Suppressor macrophage treated with lipopolysaccharide for 1 hour (primary cell): ENCODE measurements at places on chromosomes 6 and 20.

DNA sequence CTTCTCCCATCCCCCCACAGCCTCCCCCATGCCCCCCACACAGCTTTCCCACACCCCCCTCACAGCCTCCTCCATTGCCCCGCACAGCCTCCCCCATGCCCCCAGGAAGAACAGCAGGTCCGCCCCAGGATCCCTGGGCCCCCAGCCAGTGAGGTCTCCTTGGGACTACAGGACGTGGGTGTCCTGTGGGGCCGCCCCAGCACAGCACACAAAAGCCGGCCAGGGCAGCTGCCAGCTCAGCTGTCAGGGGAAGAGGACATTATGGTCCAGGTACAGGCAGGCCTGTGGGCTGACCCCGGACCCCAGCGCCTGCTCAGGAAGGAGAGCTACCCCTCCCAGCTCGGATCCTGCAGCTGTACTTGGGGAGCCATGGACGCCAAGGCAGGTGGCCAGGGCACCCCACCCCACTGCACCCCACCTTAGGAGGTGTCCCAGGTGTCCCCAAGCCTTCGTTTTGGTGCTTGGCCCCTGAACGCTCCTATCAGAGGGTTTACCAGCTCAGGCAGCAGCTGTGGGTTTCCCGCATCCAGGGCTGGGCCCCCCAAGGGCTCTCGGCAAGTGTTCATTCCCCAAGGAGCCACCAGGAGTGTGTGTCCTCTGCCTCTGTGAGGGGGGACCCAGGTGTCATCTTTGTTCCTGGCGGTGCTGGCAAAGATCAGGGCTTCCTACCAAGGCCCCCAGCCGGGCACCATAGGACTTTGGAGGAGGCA lies 42.3 kb upstream of the GATA5 start:
- no peak for DNase-seq

GRCh38 chr6:17392978-17393891 lies at the start of gene CAP2:
Gene CAP2 (plus strand): TSS chr6:17393595. CDS start chr6:17421556, 27,961 bp downstream.
- DNase-seq = no peak

- DNase-seq = peak; percentile 80
Observed at GRCh38 chr6:148144917-148145521, 197.6 kb upstream of the SASH1 start.

DNA sequence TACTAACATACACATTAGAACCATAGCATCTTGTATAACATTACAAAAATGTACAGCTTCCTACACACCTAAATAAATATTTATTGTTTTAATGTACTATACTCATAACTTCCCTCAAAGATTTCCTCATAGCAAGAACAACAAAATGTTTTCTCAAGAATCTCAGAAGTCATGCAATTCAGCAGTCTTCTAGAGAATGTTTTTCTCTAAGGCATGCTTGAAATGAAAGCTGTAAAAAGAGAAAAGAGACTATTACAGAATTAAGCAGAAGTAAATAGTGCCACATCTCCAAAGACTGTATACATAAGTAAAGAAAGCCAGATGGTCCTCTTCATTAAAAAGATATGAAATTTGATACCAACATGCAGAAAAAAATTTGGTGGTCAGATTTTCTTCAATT lies 672.2 kb downstream of the EPM2A start:
- no peak for DNase-seq

DNA sequence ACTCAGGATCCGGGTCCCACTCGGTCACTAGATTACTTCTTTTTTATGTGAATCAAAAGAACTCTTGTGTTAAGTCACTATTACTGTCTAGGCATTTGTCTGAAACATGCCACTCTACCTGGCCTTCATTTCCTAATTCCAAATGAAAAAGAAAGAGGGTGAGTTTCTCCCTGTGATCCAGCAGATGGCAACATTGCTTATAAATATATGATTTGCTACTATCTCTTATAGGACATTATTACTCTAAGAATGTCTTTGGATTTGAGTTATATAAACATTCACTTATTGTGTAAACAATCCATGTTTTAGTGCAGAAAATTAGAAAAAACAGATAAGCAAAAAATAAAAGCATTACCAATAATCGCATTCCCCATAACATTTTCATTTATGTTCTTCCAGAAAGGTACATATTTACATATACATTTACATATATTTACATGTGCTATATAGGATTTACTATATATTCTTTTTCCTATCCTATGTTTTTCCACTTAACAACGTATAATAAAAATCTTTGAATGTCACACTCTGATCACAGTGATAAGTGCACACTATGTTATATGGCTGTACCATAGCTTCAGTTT lies 66.9 kb downstream of the FAXC start:
- peak; percentile 19 for DNase-seq
